ENCODE measurements at places on chromosomes 2 and 18.

- no peak for DNase-seq
Observed at GRCh38 chr18:33101316-33101715, 328.5 kb upstream of the KLHL14 start.

- DNase-seq, result no peak
Observed at GRCh38 chr2:160411167-160411566, 82.4 kb downstream of the RBMS1 start.

DNA sequence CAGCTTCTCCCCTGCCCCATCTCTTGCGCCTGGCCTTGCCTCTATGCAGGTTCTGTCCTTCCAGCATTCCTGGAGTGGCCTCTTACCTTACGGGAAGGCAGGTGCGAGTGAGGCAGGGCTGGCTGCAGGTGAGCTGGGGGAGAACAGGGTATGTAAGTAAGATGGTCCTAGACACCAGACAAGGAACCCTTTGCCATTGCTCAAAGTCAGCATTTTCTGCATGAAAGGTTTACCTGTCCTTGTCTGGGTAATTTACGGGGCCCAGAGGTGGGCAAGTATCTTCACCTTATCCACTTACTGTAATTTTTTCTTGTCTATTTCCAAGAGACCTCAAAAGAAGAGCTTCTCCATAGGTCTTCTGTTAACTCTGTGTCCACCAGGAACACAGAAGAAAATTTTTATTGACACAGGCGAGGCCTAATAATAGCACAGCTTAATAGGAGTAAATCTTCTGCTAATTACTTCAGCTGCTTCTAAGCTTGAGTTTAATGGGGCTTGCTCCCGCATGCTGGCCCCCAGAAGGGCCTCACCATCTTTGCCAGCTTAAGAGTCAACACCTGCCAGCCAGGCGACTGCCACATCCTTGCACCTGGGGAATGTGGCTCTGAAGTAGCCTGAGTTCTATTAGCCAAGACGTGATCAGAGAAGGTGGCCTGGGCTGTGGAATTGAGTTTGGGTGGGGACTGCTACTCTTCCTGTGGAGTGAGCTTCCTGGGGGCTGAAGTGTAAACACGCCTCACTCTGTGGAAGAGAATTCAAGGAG is 27.1 kb downstream of the PCARE start:
- DNase-seq, result no peak

GRCh38 chr2:61158356-61158955 is 3.5 kb upstream of the C2orf74 start:
- no peak for DNase-seq

- DNase-seq, result no peak
Observed at GRCh38 chr2:8510519-8510918, 171.3 kb upstream of the ID2 start.

- DNase-seq, result no peak
Observed at GRCh38 chr2:224570328-224570993, 14.7 kb downstream of the CUL3 start.

GRCh38 chr18:12701161-12701560 is 1.4 kb downstream of the CEP76 start:
- DNase-seq, result no peak

- DNase-seq, result no peak
Observed at GRCh38 chr2:203623661-203624060, 82.8 kb upstream of the CD28 start.

- DNase-seq, result no peak
Observed at GRCh38 chr18:61413396-61413795, 80.2 kb downstream of the CDH20 start.

DNA sequence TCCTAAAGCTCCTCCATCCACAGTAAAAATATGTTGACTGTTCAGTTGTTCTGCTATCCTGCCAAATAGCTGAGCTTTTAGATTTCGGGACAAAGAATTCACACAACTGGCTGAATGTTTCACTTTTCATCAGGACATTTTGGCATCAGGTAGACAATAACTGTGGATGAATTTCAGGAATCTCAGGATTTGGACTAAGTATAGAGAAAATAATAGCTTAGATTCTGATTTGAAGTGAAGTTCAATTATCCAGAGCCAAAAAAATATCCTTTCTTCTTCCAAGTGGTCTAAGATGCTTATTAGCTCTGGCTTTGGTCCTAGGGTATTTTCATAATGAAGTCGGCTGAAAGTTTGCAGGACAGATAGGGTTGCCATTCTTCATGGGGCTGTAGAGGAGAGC is 16.1 kb downstream of the KCNE4 start:
- no peak for DNase-seq

GRCh38 chr18:30280186-30280585 is 762.4 kb downstream of the DSC3 start:
- no peak for DNase-seq

DNA sequence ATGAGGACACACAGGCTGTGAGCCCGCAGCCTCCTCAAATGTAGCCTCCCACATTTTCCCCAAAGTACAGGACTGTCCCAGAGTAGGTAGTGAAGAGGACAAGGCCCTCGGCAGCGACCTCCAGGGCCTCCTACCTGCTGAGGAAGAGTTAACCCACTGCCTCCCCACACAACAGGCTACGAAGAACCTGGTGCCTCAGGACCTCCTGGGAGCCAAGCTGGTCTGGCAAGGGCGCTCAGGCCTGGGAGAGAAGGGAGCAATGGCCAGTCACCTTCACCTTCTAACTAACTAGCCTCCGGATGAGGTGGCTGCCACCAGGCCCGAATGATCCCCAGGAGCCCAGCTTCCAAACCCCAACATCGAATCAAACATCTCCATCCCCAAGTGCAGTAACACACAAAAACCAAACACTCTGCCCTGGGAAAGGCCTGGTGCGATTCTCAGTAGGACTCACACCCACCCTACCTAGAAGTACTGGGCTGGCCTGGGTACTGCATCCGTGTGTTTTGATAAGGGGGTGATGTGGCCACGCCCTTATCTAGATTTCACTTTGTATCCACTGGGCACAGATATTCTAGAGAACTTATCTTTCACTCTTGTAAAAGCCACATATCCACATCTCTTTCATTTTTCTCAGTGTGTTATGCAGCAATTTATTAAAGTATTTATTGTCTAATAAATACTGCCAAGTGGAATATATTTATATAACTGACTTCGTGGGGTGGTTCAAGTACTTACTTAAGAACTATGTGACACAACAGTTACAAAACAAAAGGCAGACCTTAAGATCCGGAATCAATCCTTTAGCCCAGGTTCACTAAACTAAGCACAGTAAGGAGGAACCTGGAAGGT is 9.7 kb downstream of the ERFE start:
- DNase-seq, result no peak

DNA sequence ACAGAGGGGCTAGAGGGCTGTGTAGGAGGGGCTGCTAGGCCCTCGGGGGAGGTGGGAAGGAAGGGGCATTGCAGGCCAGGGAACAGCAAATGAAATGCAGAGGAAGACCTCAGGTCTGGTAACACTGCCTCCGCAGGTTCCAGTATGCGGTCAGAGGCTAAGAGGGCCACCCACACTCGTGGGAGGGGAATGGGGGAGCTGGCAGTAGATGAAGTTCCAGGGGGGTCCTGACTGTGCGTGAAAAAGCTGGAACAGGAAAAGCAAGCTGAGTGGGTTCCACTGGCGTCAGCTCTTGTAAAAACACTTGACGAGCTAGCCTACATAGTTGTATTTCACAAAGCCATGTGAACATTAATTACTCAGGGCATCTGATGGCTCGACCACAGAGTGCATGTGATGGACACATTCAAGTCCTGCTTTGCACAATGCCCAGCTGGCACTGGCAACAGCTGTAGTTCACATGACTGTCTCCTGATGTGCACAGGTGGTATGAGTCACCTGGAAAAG is 29.0 kb upstream of the PTPN4 start:
- DNase-seq, result no peak

GRCh38 chr2:33477473-33478468 is 1.3 kb downstream of the RASGRP3 start:
- DNase-seq, result no peak

DNA sequence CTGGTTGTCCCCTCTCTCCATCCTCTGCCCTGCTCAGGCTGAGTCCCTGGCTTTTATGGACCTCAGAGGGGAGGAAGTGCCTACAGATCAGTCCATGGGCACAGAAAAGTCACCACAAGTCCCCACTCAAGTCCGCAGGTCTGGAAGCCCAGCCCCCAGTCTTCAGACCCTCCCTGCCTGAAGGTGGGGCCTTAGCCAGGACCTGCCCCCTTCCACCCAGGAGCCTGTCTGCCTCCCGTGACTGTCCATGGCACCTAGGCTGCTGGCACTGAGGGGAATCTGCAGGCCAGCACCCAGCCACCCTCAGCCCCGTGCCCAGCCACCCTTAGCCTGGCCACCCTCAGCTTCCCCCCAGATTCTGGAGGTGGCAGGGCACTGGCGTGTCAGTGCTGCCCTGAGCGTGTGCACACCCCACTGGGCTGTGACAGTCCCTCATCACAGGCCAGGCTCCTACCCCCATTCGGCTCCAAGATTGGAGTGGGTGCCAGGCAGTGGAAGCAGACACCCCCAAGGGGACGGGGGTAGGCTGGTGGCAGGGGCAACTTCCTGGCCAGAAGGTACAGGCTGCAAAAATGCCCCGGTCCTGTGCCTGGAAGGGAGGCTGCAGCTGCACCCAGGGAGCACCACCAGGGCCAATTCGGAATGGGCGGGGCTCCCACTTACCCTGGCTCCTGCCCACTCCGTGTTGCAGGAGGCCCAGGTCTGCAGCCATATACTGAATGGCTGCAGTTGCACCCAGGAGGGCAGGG is 154.7 kb upstream of the RMP24 start:
- DNase-seq, result no peak

- DNase-seq, result no peak
Observed at GRCh38 chr2:13212115-13212514, 495.4 kb downstream of the TRIB2 start.

DNA sequence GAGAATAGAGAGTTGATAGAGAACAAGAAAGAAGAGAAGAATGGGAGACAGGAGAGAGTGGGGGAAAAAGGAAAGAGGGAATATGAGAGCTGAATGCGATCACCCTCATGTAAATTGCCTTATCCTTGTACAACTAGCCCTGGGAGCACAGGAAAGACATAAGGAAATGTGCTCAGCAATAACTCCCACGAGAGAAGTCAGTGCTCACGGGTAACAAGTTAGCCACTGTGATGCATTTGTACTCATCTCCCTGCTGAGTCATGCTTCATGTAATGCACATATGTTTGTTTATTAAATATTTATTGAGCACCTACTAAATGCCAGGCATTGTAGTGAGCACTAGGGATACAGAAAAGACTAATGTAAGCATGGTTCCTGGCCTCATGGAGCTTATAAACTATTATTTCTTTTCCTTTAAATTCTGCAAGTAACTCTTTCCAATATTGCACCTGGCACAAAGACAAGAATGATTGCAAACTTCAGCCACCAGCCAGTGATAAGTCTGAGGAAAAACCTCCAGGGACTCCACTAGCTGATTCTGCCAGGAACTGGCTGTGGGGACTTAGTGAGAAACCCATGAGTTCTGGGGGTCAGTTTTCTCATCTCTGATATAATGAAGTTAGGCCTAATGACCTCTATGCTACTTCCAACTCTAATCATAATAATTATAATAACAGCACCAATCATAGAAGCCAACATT is 124.1 kb downstream of the LNPK start:
- DNase-seq, result no peak

DNA sequence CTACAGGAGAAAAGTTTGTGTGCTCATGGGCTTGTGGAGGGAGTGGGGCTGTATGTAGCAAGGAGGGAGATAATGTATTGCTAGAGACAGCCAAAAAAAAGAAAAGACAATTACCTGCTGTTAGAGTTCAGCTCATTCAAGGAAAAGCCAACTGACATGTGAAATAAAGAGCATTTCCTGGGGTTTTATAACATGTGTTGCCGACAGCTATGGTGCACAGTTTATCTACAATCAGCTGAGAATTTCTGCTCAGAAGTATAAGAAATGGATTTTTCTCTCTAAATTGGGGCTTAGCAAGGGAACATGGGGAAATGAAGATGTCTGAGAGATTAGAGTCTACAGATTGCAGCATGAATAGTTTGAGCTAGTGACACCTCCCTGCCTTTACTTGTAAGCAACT is 674.1 kb downstream of the SUCLG1 start:
- no peak for DNase-seq

DNA sequence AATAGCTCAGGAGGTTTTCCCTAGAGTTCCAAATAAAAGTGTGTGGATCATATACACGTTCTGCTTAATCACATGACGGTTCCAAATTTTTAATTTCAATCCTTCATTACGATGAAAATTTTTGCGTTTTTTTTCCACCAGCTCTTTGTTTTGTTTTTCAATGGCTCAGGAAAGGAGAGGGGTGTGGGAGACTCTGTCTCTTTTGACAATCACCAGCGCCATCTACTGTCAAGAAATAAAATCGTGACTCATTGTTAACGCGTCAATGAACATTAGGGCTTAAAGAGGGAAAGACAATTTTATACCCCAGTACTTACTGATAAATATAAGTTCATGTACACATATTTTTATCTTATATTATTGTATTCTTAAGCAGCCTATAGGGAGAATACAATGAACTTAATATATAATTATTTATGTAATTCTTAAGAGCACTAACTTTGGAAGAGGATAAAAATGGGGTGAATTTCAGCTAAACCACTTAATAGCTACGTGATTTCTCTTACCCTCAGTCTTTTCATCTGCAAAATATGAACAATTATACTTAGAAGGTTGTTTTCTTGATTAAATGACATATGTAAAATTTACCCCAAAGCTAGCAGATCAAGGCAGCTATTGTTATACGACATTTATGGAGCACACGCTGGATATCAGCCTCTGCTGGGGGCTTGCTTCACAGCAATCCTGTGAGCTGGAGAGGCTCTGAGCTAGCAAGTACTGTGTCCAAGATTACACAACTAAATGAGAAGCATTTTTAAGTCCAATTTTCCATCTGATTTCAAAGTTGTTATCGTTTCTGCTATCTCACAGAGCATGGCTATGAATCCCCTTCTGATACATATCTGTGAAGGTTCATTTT is 47.4 kb upstream of the RMDN2 start:
- DNase-seq, result no peak

DNA sequence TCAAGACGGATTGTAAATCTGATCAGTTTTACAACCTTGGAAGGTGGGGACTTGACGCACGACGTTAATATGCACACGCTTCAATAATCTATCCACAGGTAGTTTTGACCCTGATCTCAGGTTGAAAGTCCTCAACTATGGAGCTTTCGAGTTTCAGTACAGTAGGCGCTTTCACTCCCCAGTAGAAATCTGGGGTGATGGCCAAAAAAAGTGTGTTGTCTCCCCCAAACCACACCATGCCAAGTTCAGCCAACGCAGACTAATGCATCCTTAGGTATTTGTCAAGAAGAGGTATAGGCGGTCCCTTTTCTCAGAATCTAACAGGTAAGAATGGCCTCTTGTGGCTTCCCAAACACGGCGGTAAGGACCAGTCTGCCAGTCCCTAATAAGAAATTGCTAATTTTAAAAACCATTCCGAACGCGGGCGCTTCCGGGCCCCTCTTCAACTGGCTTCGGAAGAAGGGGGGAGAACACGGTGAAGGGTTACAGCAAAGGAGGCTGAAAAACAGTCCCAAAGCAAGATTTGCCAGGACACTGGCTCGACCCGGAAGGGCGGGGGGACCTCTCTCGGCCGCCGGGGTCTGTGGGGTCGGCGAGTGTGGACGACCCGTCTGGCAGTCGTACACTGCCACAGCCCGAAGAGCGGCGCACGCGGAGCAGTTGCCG is 659 bp downstream of the FAM210A start:
- DNase-seq, result peak; percentile 7

- DNase-seq, result no peak
Observed at GRCh38 chr18:26468931-26469340, 79.4 kb downstream of the KCTD1 start.

GRCh38 chr2:2503864-2504418 is 172.9 kb upstream of the MYT1L start:
- DNase-seq, result no peak

- DNase-seq, result no peak
Observed at GRCh38 chr2:144194326-144195071, 325.4 kb downstream of the ZEB2 start.

- DNase-seq, result no peak
Observed at GRCh38 chr2:168424971-168425370, 31.1 kb upstream of the CERS6 start.
